Karpas-422 (cell line): ENCODE measurements at places on chromosomes 6 and 20. TPM values are rescaled to one million over a fixed set of nuclear protein-coding genes. Genes with fewer than 3 reads are reported as not detected.

- H3K4me3 ChIP-seq = no peak overlapping the region
- no peaks in the 10 kb centered on the region for H3K27me3 ChIP-seq
- H3K4me1 ChIP-seq = no peaks in the 10 kb centered on the region
- no peaks in the 10 kb centered on the region for H3K36me3 ChIP-seq
Observed at GRCh38 chr6:38209371-38210260, 390.1 kb downstream of the ZFAND3 start.

DNA sequence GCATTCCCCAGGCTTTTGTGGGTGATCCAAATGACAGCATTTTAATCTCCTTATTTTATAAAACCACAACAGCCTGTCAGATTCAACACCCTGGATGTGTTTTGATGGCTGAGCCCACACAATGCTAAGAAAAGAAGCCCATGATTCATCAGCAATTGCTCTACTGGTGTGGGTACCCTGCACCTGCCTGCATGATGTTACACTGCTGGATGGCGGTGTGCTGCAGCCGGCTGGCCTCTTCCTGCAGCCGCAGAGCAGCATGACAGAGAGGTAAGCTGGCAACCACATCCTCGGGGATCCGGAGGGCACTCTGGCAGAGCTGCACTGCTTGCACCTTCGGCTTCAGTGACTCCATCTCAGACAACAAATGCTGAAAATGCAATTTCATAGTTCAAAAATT, 327.5 kb downstream of the SYNE1 start:
- no peaks in the 10 kb centered on the region for H3K36me3 ChIP-seq
- H3K27me3 ChIP-seq = no peaks in the 10 kb centered on the region
- no peak overlapping the region for H3K4me3 ChIP-seq
- DNase-seq = no peak

GRCh38 chr6:43286980-43287716, 10.9 kb upstream of the SLC22A7 start:
- H3K4me3 ChIP-seq = no peak overlapping the region
- H3K36me3 ChIP-seq = no peaks in the 10 kb centered on the region
- no peaks in the 10 kb centered on the region for H3K4me1 ChIP-seq
- DNase-seq = no peak
- no peaks in the 10 kb centered on the region for H3K27me3 ChIP-seq
- no peak overlapping the region for H3K27ac ChIP-seq

DNA sequence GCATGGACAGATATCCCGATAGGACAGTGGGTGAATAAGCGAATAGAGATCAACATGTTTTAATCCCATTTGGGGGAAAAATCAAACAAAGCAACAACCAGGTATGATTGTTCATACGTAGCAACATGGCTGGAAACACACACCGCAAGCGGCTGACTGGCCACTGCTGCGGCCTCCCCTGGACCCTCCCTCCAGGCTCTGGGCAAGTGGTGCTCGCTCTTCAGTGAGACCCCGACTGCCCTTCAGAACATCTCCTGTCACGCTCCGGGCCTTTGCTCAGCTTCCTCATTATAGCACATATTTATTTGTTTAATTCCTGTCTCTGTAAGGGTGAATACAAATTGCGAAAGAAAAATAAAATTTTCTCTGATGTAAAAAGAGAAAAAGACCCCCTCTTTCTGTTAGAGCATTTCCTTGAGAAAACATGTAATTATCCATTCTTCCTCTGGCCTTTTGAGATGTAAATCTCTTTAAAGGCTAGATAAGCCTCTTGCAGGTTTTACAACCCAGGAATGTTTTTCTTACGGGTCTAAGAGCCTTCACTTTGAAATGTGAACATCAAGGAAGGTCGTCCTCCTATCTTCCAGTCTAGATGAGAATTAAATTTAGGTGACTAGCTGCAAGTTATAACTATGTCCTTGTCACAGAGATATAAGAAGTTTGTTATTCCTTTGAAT, 11.0 kb upstream of the FAM210B start:
- DNase-seq = no peak
- H3K4me3 ChIP-seq = no peak overlapping the region
- H3K27ac ChIP-seq = no peak overlapping the region
- no peaks in the 10 kb centered on the region for H3K27me3 ChIP-seq
- H3K36me3 ChIP-seq = no peaks in the 10 kb centered on the region
- no peaks in the 10 kb centered on the region for H3K4me1 ChIP-seq

DNA sequence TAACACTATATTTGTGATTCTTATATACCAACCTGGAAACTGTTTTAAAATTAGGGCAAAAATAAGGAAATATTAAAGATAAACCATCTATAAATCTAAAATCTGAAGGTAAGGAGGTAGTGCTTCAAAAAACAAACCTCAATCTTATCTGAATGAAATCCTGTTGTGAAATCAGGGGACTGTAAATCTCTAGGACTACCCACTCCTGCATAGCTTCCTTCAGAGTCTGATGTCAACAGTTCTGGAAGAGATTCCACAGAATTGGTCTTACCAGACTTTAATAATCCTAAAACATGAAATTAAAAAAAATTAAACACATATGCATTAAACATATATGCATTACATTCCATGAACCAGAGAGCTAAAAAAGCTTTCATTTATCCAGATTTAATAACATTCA, 51.4 kb downstream of the IBTK start:
- no peak for DNase-seq
- H3K4me1 ChIP-seq = no peaks in the 10 kb centered on the region
- no peaks in the 10 kb centered on the region for H3K27me3 ChIP-seq
- H3K36me3 ChIP-seq = peaks cover 60% of the 10 kb centered on the region
- H3K27ac ChIP-seq = no peak overlapping the region

- no peak for DNase-seq
- no peak overlapping the region for H3K27ac ChIP-seq
- H3K4me1 ChIP-seq = no peaks in the 10 kb centered on the region
- H3K4me3 ChIP-seq = no peak overlapping the region
- no peaks in the 10 kb centered on the region for H3K27me3 ChIP-seq
Observed at GRCh38 chr6:25756382-25757363, 2.1 kb downstream of the SLC17A4 start.

- no peak for DNase-seq
- H3K4me1 ChIP-seq = no peaks in the 10 kb centered on the region
- H3K4me3 ChIP-seq = no peak overlapping the region
- no peaks in the 10 kb centered on the region for H3K36me3 ChIP-seq
Observed at GRCh38 chr20:53079828-53080686, 107.9 kb downstream of the TSHZ2 start.

DNA sequence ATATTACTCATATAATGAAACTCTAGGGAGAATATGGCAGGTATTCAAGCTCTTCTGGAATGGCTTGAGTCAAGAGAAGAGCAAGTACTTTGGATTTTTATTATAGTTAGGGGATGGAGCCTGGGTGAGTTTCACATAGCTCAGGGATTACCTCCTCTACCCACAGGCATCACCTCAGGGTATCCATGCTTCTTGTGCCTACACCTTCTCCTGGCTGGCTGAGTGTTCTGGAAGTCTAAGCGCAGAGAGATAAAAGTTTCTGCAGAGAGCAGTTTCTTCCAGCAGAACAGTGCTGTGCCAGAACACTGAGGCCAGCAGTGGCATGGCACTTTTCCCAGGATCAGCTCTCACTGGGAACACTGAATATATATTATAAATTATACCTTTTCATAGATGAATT, 199.7 kb upstream of the KCNQ5 start:
- no peak overlapping the region for H3K27ac ChIP-seq
- DNase-seq = no peak
- no peak overlapping the region for H3K4me3 ChIP-seq
- H3K27me3 ChIP-seq = no peaks in the 10 kb centered on the region

DNA sequence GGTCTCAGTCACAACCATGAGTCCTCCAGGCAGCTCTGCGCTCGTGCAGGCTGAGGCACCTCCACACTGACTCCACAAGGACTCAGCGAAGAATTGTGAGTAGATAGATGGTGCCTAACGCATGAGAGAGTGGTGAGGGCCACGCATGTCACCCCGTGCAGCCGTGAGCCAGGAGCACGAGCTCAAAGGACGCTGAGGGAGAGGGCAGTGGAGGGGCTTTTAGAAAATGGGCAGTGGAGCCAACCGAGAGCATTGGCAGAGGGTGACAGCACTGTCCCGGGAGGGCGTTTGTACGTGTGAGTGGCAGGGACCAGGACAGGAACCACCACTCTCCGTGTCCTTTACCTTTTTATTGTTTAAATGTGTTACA, 105.6 kb downstream of the PSMB1 start:
- peak; percentile 15 for DNase-seq
- no peaks in the 10 kb centered on the region for H3K4me1 ChIP-seq
- H3K36me3 ChIP-seq = no peaks in the 10 kb centered on the region
- H3K27me3 ChIP-seq = no peaks in the 10 kb centered on the region
- no peak overlapping the region for H3K27ac ChIP-seq
- H3K4me3 ChIP-seq = no peak overlapping the region

DNA sequence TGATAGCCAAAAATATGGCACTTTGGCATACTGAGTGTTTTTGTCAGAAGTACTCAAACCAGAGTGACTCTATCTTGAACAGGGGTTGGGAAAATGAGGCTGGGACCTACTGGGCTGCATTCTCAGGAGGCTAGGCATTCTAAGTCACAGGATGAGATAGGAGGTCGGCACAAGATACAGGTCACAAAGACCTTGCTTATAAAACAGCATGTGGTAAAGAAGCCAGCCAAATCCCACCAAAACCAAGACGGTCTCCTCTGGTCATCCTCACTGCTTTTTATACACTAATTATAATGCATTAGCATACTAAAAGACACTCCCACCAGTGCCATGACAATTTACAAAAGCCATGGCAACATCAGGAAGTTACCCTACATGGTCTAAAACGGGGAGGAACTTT, 985.1 kb downstream of the HACE1 start:
- no peak overlapping the region for H3K27ac ChIP-seq
- H3K4me3 ChIP-seq = no peak overlapping the region
- no peaks in the 10 kb centered on the region; the same call in 1 of the 2 replicates for H3K27me3 ChIP-seq
- no peaks in the 10 kb centered on the region for H3K4me1 ChIP-seq
- no peak for DNase-seq

GRCh38 chr20:20365480-20366161, 2.3 kb upstream of the INSM1 start:
- no peak overlapping the region for H3K4me3 ChIP-seq
- no peaks in the 10 kb centered on the region for H3K36me3 ChIP-seq
- H3K27me3 ChIP-seq = no peaks in the 10 kb centered on the region

DNA sequence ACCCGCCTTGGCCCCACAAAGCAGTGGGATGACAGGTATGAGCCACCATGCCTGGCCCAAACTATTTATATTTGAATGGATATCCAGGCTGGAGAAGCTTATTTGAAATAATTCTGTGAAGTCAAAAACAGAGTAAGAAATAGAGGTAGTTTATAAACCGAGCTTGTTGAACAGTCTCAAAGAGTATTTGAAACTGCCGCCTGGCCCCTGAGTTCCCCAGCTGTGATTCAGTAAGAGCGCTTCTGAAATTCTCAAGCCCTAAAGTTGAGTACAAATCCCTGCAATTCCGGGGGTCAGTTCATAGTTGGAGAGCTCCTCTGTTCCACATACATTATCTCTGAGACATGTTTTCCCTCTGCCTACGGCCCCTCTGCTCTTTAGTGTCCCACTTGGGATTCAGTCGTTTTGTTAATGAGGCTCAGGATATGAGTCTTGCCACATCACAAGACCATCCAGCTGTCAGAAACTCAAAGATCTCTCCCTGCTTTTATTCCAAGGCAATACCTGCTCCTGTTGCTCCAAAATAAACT, 127.8 kb downstream of the SOD2 start:
- no peaks in the 10 kb centered on the region for H3K4me1 ChIP-seq
- no peak for DNase-seq
- no peaks in the 10 kb centered on the region for H3K36me3 ChIP-seq
- no peak overlapping the region for H3K4me3 ChIP-seq
- no peaks in the 10 kb centered on the region for H3K27me3 ChIP-seq

DNA sequence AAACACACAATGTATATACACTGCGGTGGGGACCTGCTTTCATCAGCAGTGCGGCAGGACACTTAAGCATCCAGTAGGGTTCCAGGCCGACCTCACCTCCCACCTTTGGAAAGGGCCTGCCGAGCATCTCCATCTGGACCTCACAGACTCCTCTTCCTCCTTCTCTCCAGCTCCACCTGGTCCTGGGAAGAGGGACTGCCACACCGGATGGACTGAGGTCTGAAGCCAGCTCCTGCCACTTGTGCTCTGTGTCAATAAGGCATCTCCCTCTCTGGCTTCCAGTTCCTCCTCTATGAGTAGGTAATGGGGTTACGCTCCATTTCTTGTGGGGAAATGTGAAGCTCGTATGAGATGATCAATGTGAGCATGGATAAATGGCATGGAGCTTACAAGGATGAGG, 19.1 kb upstream of the NNAT start:
- H3K4me3 ChIP-seq = no peak overlapping the region
- H3K4me1 ChIP-seq = peaks cover 30% of the 10 kb centered on the region
- H3K36me3 ChIP-seq = no peaks in the 10 kb centered on the region
- DNase-seq = no peak

DNA sequence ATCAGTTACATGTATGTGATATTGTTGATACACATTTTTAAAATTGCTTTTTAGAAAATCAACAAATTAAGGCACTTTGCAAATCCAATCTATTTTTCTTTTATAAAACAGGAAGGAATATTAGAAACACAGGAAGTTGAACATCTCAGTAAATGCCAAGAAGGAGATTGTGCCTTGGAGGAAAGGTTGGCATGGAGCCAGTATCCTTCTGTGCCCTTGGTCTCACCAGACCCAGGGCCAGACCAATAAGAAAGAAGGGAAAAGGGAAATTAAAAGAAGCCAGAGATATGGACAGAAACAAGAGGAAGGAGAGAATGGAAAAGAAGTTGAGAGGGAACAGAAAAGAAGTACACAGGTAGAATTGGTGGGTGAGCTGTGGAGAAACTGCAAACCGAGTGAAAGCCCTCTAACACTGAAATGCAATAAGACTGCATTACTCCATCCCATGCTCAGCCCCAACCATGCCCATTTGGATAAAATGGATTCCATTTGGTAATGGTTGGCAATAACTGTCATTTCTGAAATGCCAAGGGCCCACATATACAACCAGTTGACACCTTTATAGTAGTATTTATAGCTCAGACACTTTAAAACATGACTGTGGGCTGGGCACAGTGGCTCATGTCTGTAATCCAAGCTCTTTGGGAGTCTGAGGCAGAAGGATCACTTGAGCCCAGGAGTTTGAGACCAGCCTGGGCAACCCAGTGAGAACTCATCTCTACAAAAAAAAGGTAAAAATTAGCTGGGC, 133.8 kb downstream of the GMPR start:
- DNase-seq = no peak
- H3K4me3 ChIP-seq = no peak overlapping the region
- no peaks in the 10 kb centered on the region for H3K36me3 ChIP-seq
- no peaks in the 10 kb centered on the region for H3K27me3 ChIP-seq
- peak overlapping the region; percentile 93 for H3K27ac ChIP-seq

DNA sequence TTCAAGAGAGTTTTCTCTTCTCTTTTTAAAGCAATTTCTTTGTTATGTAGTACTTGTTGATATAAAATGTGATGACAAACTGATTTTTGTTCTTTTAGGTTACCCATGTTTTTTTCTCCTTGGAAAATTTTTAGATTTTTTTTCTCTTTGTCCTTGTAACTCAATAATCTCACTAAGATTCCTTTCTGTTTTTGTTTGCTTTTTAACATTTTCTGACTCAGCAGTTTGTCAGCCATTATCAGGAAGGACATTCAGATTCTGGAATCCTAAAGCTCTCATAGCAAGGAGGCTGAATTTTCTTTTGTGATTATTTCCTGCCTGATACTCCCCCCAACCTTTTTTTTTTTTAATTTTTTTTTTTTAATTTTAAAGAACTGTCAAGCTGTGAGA, 75.2 kb upstream of the CITED2 start:
- H3K36me3 ChIP-seq = no peaks in the 10 kb centered on the region
- no peak overlapping the region for H3K27ac ChIP-seq
- no peaks in the 10 kb centered on the region for H3K27me3 ChIP-seq
- DNase-seq = no peak
- H3K4me3 ChIP-seq = no peak overlapping the region
- H3K4me1 ChIP-seq = peaks cover 4% of the 10 kb centered on the region; the same call in 1 of the 2 replicates

The LST1 gene
- 5.1 and 6.6 TPM in 2 replicates for total RNA-seq

The TBX18 gene
- total RNA-seq = not detected in 2 replicates

The PERP gene
- not detected in 2 replicates for total RNA-seq

The SEC23B gene
- total RNA-seq = 39.3 and 45.4 TPM in 2 replicates

The CHRNA4 gene
- not detected in 2 replicates for total RNA-seq

The RALY gene
- 78.8 and 116 TPM in 2 replicates for total RNA-seq

The PNISR gene
- 147 and 288 TPM in 2 replicates for total RNA-seq

The MRPL14 gene
- 80.1 and 82.9 TPM in 2 replicates for total RNA-seq
